ENCODE measurements at places on chromosomes 5 and 9. TPM values are rescaled to one million over a fixed set of nuclear protein-coding genes. Genes with fewer than 3 reads are reported as not detected.

The ANKDD1B gene
- 0.67 TPM for total RNA-seq

The SLCO6A1 gene
- 0.78 TPM for total RNA-seq

GRCh38 chr5:87791869-87792268, 379.1 kb upstream of the CCNH start:
- DNase-seq = no peak

- DNase-seq = no peak
Measured at GRCh38 chr9:2565676-2566340, 55.8 kb upstream of the VLDLR start.

- DNase-seq = no peak
Measured at GRCh38 chr5:16639206-16639605, 22.4 kb upstream of the RETREG1 start.
